Activated CD4-positive, alpha-beta memory T cell treated with anti-CD3 and anti-CD28 coated beads for 36 hours (primary cell): ENCODE measurements at places on chromosomes 16 and 17. TPM values are rescaled to one million over a fixed set of nuclear protein-coding genes. Genes with fewer than 3 reads are reported as not detected.

The CHST4 gene
- not detected for total RNA-seq

The OTOA gene
- total RNA-seq, result not detected

The RNF222 gene
- total RNA-seq, result not detected

The NUPR1 gene
- total RNA-seq, result not detected

The STX1B gene
- 1.0 TPM for total RNA-seq

The OTOP2 gene
- not detected for total RNA-seq

The PLA2G10 gene
- not detected for total RNA-seq

The KRTAP9-2 gene
- total RNA-seq, result not detected

The KRTAP9-8 gene
- total RNA-seq, result not detected

The PTX4 gene
- not detected for total RNA-seq

The SMG6 gene
- total RNA-seq, result 17.2 TPM

The INCA1 gene
- not detected for total RNA-seq

The DNAI2 gene
- total RNA-seq, result 1.7 TPM

The PRKCB gene
- total RNA-seq, result 57.9 TPM

The KAT2A gene
- total RNA-seq, result 38.6 TPM

The ASB16 gene
- total RNA-seq, result not detected

The GPT2 gene
- 20.2 TPM for total RNA-seq

The ASGR1 gene
- total RNA-seq, result 0.76 TPM

The FBXO39 gene
- total RNA-seq, result not detected

The OSGIN1 gene
- total RNA-seq, result 0.34 TPM

The NDUFB10 gene
- 125 TPM for total RNA-seq

The PRSS36 gene
- total RNA-seq, result 0.24 TPM

The PNMT gene
- not detected for total RNA-seq
